Glutamatergic neuron (in vitro differentiated cells): ENCODE measurements at places on chromosomes 7 and 10. TPM values are rescaled to one million over a fixed set of nuclear protein-coding genes. Genes with fewer than 3 reads are reported as not detected.

DNA sequence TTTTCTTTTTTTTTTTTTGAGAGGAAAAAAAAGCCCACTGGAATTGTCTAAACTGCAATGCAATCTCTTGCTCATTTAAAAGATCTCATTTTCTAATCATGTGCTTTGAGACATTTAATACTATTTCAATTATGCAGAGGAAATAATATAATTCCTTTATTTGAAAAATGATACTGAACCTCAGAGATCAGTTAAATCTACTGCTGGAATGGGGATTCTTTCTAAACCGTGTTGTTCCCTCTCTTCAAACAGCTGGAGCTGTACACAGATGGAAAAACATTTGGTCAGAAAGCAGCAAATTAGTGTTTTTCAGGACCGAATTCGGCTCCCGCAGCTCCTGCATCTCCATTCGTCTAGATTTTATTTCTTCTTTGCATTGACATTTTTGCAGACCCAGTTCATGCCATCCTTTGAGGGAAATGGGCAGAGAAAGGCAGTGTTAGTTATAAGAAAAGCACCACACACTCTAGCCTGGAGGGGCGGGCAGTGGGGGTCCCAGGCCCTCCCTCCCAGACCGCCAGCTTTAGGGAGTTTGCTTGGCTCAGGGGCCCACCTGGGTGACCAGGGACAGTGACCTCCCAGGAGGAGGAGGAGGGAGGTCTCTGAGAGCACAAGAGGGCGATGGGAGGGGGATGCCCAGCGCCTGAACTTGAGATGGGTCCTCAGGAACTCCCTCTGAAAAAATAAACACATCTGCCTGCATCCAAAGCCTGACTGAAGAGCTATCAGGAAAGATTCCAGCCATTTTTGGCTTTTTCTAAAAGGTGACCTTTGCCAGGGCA is 32.4 kb downstream of the TRIM8 start:
- H3K4me1 ChIP-seq = peaks cover 55% of the 10 kb centered on the region
- H3K36me3 ChIP-seq = peaks cover 5% of the 10 kb centered on the region
- H3K27me3 ChIP-seq = peaks cover 5% of the 10 kb centered on the region
- peak overlapping the region; percentile 69 for H3K4me3 ChIP-seq
- peak overlapping the region; percentile 67 for H3K27ac ChIP-seq
- DNase-seq = no peak

- H3K27ac ChIP-seq = no peak overlapping the region
- H3K27me3 ChIP-seq = peaks cover 6% of the 10 kb centered on the region
- no peaks in the 10 kb centered on the region for H3K36me3 ChIP-seq
- H3K4me1 ChIP-seq = peaks cover 3% of the 10 kb centered on the region
Measured at GRCh38 chr7:100640517-100641440, 573 bp downstream of the TFR2 start.

DNA sequence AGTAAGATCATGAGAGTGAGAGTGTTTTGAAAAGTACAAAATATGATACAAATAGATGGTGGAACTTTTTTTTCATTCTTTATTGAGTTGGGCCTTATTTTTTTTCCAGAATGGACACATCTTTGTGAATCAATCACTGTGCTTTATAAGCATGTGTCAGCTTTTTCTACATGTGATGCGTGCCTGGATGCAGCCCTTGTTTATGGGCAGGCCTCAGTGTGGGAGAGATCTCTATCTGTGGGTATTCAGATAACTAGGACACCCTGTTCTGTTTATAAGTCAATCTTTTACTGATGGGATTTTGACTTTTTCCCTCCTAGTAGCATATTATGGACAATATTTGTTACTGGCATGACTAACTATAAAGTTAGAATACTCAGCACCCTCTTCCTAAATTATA is 42.9 kb upstream of the IKZF1 start:
- no peaks in the 10 kb centered on the region for H3K4me1 ChIP-seq
- H3K36me3 ChIP-seq = no peaks in the 10 kb centered on the region
- H3K4me3 ChIP-seq = no peak overlapping the region
- H3K27me3 ChIP-seq = no peaks in the 10 kb centered on the region

- DNase-seq = peak; percentile 72
- H3K27ac ChIP-seq = peak overlapping the region; percentile 95
- peaks cover 12% of the 10 kb centered on the region for H3K36me3 ChIP-seq
- H3K27me3 ChIP-seq = peaks cover 11% of the 10 kb centered on the region
- peaks cover 54% of the 10 kb centered on the region for H3K4me1 ChIP-seq
Measured at GRCh38 chr7:70529914-70530585, 601.9 kb upstream of the GALNT17 start.

GRCh38 chr7:33354201-33354600 is 224.8 kb downstream of the BBS9 start:
- H3K27ac ChIP-seq = no peak overlapping the region
- no peaks in the 10 kb centered on the region for H3K27me3 ChIP-seq
- no peaks in the 10 kb centered on the region for H3K36me3 ChIP-seq
- DNase-seq = no peak
- peaks cover 2% of the 10 kb centered on the region for H3K4me1 ChIP-seq

GRCh38 chr7:89887489-89887888 is 266.8 kb upstream of the STEAP1 start:
- no peak for DNase-seq
- no peaks in the 10 kb centered on the region for H3K36me3 ChIP-seq

DNA sequence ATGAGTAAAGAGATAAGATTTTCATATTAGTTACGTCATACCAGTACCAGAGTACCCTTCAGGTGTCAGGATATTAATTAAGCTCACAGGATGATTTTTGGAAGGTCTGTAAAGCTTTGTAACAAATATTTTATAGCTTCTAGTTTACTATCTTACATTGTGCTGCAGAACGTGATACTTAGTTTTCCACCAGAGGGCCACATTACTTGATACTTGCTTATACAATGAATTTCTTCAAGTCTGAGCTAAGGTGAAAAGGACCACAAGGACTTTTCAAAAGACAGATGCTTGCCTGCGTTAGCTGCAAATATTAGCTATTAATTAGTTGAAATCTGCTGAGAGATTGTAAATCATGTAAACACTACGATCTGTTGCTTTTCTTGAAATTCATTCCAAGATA is 12.2 kb downstream of the FOXP2 start:
- no peak overlapping the region for H3K4me3 ChIP-seq
- DNase-seq = no peak
- H3K27ac ChIP-seq = no peak overlapping the region
- peaks cover 39% of the 10 kb centered on the region for H3K4me1 ChIP-seq

DNA sequence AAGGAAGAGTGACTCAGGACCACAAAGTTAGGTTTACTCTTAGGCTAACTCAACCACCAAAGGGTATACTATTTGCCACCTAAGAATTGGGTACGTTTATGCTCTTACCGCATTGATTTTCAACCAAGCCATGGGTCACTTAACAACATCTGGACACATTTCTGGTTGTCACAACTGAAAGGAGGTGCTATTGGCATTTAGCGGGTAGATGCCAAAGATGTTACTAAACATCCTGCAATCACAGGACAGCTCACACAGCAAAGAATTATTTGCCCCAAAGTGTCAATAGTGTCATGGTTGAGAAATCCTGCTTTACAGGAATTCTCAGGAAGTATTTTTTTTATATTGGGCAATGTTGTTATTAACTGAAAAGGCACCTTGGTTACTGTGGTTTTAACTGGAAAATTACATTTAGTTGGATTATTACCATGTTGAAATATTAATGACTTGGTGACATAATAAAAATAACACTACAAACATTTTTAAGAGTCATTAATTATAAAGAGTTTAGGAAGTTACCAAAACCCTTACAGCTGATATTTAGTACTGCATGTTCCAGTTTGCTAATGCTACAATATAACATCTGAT is 185.0 kb upstream of the TMEM196 start:
- H3K4me3 ChIP-seq = no peak overlapping the region
- H3K4me1 ChIP-seq = no peaks in the 10 kb centered on the region
- H3K36me3 ChIP-seq = peaks cover under 1% of the 10 kb centered on the region
- H3K27me3 ChIP-seq = no peaks in the 10 kb centered on the region
- H3K27ac ChIP-seq = no peak overlapping the region

DNA sequence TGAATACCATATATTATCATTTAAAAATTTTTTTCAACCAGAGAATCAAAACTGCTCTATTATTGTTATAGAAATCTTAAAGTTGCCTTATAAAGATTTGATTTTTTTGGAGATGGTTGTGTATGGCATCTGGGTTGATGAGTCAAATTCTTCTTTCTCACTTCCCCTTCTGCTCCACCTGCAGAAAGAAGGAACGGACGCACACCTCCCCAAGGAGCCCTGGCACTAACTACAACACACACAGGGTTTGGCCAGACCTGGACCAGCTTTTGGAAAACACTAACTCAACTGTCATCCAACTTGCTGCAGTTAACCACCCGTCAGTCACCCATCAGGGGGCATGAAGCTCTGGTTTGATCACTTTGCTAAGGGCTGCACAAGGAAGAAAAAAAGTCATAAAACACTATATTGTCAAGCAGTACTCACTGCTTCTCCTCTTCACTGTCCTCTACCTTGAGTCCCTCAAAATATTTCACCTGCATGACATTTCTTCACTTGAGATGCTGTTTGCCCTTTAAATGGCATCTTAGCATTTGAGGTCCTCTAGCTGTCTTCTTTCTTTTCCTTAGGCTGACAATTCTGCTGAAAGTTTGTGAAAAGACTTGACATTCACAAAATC is 266.7 kb upstream of the PHF14 start:
- no peaks in the 10 kb centered on the region for H3K36me3 ChIP-seq
- H3K27ac ChIP-seq = no peak overlapping the region
- no peak overlapping the region for H3K4me3 ChIP-seq
- H3K4me1 ChIP-seq = no peaks in the 10 kb centered on the region
- no peak for DNase-seq

DNA sequence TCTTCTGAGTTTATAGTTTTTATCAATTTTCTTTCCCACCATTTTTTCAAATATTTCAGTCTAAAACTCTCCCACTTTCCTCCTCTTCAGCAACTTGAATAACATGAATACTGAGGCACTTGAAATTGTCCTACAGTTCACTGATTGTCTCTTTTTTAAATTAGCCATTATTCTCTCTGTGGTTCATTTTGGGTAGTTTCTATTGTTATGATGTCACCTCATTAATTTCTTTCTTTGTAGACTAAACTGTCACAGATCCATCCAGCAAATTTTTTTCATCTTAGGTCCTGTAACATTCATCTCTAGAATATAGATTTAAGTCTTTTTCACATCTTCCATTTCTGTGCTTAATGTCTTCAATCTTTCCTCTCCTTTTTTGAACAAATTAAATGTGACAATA is 144.8 kb downstream of the LRRN3 start:
- no peak overlapping the region for H3K4me3 ChIP-seq
- H3K4me1 ChIP-seq = no peaks in the 10 kb centered on the region
- peaks cover under 1% of the 10 kb centered on the region for H3K27me3 ChIP-seq
- no peak overlapping the region for H3K27ac ChIP-seq

- H3K27ac ChIP-seq = no peak overlapping the region
- DNase-seq = no peak
- peaks cover 4% of the 10 kb centered on the region for H3K27me3 ChIP-seq
- H3K4me1 ChIP-seq = peaks cover 21% of the 10 kb centered on the region
Measured at GRCh38 chr7:70545214-70545613, 586.7 kb upstream of the GALNT17 start.

DNA sequence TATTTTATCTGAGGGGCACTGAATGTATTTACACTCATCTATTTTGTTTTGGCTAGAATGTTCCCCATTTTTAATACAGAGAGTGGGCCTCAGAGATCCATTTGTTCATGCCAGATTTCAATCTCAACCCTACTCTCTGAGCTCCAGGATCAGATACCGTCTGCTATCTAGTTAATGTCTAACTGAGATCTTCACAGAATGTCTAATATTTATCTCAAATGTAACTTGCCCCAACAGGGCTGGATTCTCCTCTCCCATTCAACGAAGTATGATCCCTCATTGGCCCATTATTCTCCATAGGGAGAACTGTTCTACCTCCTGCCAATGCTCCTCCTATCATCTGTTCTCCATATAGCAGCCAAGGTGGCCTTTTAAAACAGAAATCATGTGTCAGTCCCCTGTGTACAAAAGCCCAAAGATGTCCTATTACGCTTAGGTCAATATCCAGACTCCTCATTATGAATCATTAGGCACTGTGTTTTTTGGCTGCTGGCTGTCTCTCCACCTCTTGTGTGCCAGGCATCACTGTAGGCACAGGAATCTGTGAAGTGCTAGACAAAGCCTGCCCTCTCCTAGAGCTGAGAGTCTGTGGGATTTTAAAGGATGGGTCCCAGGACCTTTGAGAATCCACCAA is 169.3 kb upstream of the AGK start:
- H3K4me1 ChIP-seq = peaks cover 11% of the 10 kb centered on the region
- no peaks in the 10 kb centered on the region for H3K27me3 ChIP-seq
- H3K27ac ChIP-seq = no peak overlapping the region
- H3K4me3 ChIP-seq = peak overlapping the region; percentile 53
- no peak for DNase-seq

DNA sequence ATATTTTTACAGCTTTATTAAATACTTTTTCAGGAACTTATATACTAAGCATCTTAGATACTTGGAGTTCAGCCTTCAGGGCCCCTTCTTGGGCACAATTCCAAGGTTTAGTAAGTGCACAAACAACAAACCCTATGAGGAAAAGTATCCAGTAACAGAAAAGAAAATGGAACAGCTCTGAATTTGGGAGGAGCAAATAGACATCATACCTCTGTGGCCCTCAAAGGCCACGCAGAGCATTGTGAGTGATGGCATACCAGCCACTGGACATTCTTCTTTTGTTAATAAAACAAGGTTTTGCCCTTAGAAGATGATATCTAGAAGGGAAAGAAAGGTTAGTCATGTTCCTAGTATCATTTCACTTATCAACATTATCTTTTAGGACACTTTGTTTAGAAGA is 46.0 kb downstream of the ST7 start:
- no peaks in the 10 kb centered on the region for H3K27me3 ChIP-seq
- DNase-seq = no peak
- no peak overlapping the region for H3K27ac ChIP-seq
- H3K36me3 ChIP-seq = peaks cover 3% of the 10 kb centered on the region
- no peak overlapping the region for H3K4me3 ChIP-seq
- no peaks in the 10 kb centered on the region for H3K4me1 ChIP-seq

DNA sequence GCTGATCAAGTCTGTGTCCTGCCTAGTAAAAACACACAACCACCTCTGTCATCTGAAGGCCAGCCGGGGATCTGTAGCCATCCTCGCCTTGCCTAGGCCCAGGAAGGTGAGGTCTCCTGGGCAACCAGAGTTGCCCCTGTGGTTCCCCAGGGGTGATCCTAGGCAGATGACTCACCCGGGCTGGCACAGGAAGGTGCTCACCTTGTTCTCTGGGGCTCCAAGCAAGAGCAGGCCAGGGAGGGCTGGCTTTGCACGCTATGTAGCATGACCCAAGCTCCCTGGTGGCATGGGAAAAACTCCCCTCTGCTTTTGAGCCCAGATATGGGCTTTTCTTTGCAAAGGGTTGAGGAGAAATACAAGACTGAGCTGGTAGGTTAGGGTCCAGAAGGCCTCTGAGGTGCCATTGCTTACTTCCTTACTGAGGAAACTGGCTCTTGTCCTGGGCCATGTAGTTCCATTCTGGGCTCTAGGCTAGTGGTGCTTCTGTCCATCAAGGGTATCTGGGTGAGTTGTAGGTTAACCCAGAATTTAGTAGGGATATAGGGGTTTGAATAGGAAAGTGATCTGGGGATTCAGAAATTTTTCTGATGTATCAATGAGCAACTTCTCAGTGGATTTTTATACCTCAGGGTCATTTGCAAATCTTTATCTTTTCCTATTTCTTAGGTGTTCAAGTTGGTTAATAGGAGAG is 112.0 kb downstream of the NT5C2 start:
- no peak overlapping the region for H3K27ac ChIP-seq
- peaks cover 3% of the 10 kb centered on the region for H3K27me3 ChIP-seq
- no peak for DNase-seq
- no peak overlapping the region for H3K4me3 ChIP-seq
- H3K4me1 ChIP-seq = no peaks in the 10 kb centered on the region

AKR1C4 gene
- total RNA-seq = not detected

TDRD1 gene
- total RNA-seq = not detected

NAT16 gene
- 2.4 TPM for total RNA-seq
